ENCODE measurements at places on chromosomes 1 and 21. TPM values are rescaled to one million over a fixed set of nuclear protein-coding genes. Genes with fewer than 3 reads are reported as not detected.
A peak's percentile ranks its signal among the peaks of the same experiment; 100 is the strongest.

GRCh38 chr1:26132128-26132833, 20.7 kb downstream of the PDIK1L start:
- DNase-seq, result no peak

- no peak for DNase-seq
Measured at GRCh38 chr1:165686121-165686970, 12.0 kb downstream of the ALDH9A1 start.

- no peak for DNase-seq
Measured at GRCh38 chr1:16126160-16126559, 29.7 kb downstream of the EPHA2 start.

DNA sequence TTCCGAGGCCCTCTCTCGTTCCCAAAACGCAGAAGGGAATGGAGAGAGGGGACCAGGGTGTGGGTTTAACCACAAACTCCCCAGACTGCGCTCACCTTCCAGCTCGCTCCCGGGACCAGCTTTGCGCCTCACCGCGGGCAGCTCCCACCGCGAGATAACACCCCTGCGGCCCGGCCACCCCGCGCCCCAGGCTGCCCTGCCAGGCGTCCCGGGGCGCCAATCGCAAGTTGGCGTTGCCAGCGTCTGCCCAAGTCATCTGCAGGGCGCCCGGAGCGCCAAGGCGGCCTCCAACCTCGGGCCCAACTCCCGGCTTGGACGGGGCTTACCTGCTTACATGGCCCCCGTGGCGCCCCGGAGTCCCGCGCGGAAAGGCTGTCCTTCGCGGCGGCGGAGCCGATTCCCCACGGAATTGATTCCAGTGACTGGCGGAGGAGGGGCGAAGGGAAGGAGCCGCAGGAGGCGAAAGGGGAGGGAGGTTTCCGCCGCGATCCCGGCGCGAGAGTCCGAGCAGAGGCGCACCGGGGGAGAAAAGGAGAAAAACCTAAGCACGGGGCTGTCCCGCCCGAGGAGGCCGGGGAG, 456 bp downstream of the PTPN14 start:
- peak; percentile 63 for DNase-seq

DNA sequence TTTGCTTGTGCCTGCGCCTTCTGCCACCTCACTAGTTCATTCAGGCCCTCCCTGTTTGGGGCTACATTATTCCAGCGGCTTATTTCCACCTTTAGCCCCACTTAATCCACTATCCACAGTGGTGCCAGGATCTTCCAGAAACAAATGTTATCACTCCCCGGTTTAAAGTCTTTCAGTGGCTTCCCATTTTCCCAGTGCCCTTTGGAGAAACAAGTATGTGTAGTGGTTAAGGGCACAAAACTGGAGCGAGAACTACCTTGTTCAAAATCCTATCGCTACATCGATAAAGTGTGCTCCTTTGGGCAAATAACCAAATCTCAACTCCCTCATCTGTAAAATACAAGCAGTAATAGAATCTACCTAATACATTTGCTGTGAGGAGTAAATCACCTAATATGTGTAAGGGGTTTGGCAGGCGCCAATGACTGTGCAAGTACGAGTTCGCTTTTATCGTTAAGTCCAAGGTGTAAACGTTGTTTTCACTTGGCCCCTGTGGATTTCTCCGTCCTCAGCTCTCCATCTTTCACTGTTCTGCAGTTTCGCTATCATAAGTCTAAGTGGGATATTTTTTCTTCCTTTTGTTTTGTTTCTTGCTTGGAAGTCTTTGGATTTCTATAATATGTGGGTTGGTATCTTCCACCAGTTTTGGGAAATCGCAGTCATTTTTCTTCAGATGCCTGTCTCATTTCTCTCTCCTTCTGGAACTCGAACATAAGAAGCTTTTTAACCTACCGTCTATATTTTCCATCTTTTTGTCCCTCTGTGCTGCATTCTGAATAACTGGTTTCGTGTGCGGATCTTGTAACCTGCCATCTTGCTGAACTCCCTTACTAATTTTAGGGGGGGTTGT, 844 bp upstream of the MEAF6 start:
- no peak for DNase-seq

DNA sequence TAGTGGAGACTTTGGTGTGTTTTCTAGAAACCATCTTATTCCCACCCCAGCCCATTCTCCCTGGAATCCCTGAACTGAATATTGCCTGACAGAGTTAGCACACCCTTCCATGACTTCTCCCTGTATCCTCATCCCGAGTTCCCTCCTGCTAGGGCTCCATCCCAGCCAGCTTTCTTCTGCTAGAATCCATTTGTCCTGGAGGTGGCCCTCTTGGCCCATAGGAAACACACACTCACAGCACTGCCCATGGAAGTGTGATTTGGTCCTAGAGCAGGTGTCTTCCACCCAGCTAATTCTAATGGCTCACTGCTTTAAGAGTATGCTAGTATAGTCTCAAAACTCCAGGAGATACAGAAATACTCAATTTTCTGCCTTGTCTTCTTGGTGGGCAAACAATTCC, 4.1 kb downstream of the KRTAP15-1 start:
- DNase-seq, result no peak

GRCh38 chr1:3355894-3356826, 98.3 kb upstream of the ARHGEF16 start:
- DNase-seq, result no peak

DNA sequence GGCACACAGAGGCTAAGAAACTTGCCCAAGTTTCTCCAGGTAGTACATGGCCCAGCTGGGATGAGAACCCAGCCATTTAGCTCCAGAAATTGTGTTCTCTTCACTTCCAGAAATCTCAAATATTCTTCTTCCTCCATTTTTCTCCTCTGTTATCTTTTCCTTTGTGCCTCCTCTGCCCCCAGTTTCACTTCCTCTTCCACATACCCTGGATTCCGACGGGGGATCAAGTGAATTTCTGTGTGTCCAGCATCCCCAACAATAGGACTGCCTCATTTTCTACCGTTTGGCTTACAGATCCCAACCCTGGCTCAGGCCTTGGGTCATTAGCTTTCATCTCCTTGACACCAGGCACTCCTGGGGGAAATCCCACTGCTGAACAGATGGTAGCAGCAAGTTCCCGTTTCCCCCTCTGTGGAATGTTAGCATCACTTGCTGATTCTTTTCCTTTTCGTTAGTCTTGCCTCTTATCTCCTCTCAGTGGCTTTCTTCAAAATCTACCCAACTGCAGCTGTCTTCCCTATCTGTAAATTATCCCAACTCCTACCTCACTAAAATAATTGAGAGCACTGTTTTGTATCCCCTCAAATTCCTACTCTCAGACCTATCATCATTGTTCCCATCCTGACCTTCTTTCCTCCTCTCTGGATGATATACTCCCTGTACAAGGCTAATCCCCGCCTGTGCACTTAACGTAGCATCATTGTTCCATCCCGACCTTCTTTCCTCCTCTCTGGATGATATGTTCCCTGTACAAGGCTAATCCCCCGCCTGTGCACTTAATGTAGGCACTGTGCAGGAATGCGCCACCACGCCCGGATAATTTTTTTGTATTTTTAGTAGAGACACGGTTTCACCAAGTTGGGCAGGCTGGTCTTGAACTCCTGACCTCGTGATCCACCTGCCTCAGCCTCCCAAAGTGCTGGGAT, 36.5 kb downstream of the SCCPDH start:
- DNase-seq, result no peak

- DNase-seq, result no peak
Measured at GRCh38 chr1:60906039-60906438, 176.3 kb upstream of the NFIA start.

- no peak for DNase-seq
Measured at GRCh38 chr1:167208624-167208976, 12.1 kb upstream of the POU2F1 start.

DNA sequence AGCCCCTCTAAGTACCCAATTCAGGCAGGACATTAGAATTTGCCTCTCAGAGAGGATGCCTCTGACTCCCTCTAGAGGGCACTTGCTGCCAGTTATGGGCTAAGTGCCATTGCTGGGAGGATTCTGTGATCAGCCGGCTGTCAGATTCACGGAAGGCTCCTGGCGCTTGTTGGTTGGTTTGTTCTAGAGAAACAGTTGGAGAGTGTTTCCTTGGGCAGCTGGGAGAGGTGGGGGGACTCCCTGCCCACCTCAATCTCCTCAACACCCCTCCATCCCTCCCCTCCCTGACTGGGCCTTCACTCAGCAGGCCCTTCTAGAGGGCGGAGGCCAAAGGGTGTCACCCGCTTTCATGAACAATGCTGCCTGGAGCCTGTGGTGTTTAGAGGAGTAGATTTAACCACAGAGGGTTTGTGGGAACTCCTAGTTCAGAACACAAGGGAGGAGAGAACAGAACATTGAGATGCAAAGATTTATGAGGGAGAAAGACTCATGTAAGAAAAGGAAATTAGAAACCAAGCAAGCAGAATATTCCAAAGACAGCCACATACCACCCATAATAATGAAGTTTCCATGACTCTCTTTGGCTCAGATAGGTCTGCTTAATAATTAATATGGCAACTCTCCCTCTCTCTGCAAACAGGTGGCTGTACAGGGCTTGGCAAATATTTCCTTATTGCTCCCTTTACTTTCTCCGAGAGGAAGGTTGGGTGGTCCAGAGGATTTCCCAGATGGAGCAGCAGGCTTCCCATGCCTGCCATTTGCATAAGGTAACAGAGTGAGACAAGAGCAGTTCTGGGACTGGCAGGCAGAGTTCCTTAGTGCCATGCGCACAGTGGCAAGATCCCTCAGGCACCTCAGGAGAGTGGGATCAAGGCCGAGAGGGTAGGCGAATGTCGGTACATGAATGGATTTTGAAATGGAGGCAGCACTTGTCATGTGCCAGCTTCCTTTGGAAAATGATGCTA, 30.0 kb upstream of the ACP6 start:
- peak; percentile 62 for DNase-seq

DNA sequence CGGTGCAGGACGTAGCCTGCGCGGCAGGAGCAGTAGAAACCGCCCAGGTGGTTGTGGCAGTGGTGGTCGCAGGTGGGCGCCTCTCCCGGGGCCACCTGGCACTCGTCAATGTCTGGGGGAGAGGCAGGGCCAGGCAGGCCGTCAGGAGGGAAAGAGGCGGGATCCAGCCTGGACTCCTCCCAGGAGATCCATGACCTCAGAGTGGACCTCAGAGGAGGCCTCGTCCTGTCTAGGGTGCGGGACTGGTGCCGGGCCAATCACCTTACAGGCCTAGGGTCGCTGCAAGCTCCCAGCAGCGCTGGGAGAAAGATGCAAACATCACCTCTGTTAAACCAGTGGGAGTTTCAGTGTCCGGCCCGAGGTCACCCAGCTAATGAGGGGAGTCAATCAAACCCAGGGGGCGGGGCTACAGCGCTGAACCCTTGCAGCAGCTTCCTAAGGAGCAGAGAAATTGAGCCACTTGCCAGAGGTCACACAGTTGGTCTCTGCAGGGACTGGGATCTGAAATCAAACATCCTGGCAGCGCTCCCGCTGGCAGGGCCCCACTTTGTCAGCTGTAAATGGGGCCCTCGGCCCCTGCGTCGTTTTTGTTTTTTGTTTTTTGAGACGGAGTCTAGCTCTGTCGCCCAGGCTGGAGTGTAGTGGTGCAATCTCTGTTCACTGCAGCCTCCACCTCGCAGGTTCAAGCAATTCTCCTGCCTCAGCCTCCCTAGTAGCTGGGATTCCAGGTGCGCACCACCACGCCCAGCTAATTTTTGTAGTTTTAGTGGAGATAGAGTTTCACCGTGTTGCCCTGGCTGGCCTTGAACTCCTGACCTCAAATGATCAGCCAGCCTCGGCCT, 1.4 kb downstream of the MASP2 start:
- no peak for DNase-seq

DNA sequence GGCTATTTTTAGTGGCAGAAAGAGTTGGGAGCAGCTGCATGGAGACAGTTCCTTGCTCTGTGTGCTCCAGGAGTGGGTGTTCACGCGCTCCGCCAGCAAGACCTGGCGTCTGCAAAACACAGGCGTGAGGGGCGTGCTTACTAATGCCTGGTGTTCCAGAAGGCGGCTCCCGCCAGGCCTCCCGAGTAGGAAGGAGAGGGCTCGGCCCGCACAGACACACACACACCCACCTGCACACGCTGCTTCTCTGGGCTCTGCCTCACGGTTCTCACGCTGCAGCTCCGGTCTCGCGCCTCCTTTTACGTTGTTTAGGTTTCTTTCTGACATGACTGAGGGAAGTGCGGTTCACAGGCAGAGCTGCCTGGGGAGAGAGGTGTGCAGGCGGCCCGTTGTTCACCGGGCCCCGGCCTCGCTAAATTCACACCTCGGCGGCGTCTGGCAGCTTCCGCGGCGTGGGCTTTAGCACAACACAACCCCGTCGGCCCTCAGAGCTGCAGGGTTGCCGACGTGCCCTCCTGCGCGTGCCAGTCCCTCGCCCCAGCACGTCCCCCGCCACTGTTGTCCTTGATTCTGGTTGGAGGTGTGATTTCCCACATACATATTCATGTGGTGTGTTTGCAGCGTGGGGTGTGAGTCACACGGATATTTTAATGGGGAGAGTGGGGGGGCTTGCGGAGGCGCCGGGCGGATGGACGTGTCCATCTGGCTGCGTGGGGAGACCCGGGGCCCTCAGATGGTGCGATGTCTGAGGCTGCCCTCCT, 77.0 kb downstream of the SKI start:
- DNase-seq, result no peak

DNA sequence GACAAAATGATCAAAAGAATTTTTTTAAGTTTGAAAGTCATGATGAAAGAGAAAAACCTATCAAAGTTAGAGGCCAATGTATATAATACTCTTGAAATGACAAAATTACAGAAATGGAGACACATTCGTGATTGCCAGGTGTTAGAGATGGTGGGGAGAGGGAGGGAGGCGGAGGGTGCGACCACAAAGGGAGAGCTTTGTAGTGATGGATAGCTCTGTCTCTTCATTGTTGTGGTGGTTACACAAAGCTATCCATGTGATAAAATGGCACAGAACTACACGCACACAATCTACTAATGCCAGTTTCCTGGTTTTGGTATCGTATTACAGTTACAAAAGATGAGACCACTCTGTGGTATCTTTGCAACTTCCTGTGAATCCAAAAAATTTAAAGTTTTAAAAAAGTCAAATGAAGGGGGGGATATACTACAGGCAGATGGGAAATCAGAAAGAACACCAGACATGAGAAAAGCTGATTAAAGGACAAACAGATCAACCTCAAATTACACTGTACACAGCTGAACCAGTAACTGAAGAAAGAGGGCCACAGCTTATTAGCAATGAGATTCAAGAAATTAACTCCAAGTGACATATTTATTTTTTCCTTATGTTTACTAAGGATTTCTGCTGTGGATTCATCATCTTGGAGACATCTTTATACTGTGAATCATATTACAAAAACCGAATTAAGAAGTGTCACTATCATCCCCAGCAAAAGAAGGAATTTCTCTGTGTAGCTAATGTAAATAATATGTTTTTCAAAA, 199.1 kb downstream of the SLC45A1 start:
- no peak for DNase-seq

Gene SAMD13
- total RNA-seq, result not detected

Gene DENND4B
- total RNA-seq, result 30.2 TPM

Gene PGLYRP4
- total RNA-seq, result not detected

Gene ZNF670
- total RNA-seq, result 5.6 TPM

Gene NUF2
- 0.73 TPM for total RNA-seq

All from uterus (tissue), 4 donors.